ENCODE measurements at places on chromosomes 4 and X.

- DNase-seq, result no peak
These were observed 387.9 kb upstream of the TENM3 start for GRCh38 chr4:181855307-181855706.

DNA sequence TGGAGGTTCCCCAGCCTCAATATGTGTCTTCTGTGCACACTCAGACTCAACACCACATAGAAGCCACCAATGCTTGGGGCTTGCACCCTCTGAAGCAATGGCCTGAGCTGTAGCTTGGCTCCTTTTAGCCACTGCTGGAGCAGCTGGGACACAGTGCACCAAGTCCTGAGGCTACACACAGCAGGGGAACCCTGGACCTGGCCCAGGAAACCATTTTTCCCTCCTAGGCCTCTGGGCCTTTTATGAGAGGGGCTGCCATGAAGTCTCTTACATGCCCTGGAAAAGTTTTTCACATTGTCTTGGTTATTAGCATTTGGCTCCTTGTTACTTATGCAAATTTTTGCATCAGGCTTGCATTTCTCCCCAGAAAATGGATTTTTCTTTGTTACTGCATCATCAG is 306.2 kb downstream of the CPXCR1 start:
- DNase-seq, result no peak

DNA sequence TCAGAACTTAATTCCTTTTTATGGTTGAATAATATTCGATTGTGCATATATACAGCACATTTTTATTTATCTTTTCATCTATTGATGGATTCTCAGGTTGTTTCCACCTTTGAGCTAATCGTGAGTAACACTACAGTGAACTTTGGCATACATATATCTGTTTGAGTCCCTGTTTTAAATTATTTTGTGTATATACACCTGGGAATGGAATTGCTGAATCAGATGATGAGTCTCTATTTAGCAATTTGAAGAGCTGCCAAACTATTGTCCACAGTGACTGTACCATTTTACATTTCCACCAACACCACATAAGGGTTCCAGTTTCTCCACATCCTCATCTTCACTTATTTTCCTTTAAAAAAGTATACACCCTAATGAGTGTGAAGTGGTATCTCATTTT is 166.2 kb upstream of the FGF13 start:
- no peak for DNase-seq

GRCh38 chr4:26372525-26373172 is 51.8 kb downstream of the RBPJ start:
- DNase-seq, result peak; percentile 33

GRCh38 chrX:31580227-31580626 is 508.4 kb upstream of the FTHL17 start:
- no peak for DNase-seq

DNA sequence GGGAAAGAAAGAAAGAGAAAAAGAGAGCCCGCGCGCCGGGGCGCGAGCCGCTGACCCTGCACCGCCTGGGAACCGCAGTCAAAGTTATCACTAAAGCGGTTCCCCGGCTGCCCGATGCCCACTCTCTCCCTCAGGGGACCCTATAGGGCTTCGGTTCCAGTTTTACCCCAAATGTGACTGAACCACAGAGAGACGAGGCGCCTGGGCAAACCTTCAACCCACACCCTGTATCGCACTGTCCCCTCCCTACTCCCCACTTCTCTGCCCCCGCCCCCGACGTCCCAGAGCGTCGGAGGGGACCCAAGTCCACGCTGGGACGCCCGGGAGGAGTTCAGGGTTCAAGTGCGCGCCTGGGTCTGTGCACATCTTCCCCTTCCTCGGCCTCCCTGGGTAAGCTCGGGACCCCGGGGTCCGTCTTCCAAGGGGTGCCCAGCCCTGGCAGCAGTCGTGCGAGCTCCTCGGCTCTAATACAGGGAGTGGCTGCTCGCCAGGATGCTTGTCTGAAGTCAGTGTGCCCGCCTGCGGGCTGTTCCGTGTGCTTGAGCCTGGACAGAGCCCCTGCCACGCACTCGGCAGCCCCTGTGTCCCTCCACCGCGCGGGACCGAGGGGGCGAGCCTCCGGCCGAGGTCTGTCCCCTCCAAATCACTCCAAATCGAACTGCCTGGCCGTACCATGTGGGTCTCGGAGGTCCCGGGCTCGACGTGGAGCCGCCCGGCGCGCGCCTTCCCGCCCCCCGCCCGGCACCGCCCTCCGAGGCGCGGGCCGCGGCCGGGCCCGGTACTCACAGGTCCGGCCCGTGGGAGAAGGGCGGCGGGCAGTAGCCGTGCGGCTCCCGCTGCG is 960 bp downstream of the TRPC3 start:
- DNase-seq, result peak; percentile 46

DNA sequence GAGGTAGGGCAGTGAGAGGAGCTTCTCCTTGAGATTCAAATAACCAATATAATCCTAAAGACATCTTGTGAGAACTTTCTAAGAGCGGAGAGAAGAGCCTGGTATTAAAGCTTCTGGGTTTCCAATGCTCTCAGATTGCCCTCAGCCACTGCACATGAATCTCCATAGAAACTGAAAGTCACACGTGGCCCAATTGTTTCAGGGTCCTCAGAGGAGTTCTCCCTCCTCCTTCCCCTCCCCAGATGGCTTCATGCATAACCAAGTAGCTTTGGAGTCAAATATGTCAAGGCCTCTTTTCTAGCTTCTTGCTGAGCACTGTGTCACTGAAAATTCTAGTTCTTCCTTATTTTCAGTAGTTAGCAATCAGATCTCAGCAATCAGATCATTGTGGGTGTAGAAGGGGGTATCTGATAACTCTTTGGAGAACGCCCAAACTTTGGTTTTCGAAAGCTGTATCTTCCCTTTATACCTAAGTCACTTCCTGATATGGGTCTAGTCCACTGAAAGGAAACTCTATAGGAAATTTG is 2.2 kb downstream of the BTK start:
- no peak for DNase-seq

DNA sequence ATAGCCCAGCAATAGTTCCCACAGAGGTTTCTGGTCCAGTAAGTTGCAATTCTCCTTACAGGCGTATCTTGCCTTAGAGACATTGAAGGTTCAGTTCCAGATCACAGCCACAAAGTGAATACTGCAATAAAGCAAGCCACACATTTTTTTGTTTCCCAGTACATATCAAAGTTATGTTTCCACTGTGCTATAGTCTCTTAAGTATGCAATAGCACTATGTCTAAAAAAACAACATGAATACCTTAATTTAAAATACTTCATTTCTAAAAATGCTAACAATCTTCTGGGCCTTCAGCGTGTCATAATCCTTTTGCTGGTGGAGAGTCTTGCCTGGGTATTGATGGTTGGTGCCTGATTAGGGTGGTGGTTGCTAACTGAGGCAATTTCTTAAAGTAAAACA is 659.1 kb downstream of the GRID2 start:
- no peak for DNase-seq

GRCh38 chr4:176894498-176894897 is 101.8 kb upstream of the VEGFC start:
- no peak for DNase-seq

- DNase-seq, result peak; percentile 37
These were observed 78.7 kb upstream of the DCLK2 start for GRCh38 chr4:149999485-150000074.

- DNase-seq, result no peak
These were observed 424 bp downstream of the TKTL2 start for GRCh38 chr4:163473130-163473529.

DNA sequence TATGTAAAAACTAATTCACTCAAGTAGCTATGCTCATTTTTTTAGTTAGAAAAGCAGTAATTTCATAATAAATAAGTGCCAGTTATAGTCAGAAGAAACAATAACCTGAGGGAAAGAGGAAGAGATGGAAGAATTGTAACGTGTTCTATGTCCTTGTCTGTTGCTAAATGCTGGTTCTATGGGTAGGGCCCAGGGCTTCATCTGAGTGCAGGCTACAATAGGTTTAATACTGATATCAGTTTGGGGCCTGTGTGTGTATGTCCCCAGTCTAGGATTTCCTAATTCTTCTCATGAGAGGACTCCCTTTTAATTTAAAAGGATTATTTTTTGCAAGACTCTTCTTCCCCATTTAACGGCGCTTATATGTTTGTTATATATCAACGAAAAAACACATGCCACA is 3.3 kb upstream of the EREG start:
- DNase-seq, result no peak

GRCh38 chr4:177339477-177340374 is 30.1 kb downstream of the NEIL3 start:
- DNase-seq, result no peak

DNA sequence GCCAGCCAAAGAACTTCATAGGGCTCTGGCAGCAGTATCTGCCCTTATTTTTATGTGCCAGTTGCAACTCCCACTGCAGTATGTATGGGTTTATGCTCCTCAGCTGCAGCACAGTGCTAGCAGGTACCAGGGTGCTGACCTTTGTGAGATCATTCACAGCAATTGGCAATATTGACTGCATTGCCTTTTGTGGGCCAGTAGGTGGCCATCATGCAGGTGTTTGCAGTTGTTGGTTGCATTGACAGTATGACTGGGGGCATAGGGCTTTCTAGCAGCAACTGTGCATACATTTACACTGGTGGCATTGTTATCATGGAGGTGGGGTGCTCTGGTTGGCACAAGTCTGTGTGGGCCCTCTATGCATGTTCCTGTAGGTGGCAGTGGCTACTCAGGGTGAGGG is 42.5 kb downstream of the FAAH2 start:
- no peak for DNase-seq

DNA sequence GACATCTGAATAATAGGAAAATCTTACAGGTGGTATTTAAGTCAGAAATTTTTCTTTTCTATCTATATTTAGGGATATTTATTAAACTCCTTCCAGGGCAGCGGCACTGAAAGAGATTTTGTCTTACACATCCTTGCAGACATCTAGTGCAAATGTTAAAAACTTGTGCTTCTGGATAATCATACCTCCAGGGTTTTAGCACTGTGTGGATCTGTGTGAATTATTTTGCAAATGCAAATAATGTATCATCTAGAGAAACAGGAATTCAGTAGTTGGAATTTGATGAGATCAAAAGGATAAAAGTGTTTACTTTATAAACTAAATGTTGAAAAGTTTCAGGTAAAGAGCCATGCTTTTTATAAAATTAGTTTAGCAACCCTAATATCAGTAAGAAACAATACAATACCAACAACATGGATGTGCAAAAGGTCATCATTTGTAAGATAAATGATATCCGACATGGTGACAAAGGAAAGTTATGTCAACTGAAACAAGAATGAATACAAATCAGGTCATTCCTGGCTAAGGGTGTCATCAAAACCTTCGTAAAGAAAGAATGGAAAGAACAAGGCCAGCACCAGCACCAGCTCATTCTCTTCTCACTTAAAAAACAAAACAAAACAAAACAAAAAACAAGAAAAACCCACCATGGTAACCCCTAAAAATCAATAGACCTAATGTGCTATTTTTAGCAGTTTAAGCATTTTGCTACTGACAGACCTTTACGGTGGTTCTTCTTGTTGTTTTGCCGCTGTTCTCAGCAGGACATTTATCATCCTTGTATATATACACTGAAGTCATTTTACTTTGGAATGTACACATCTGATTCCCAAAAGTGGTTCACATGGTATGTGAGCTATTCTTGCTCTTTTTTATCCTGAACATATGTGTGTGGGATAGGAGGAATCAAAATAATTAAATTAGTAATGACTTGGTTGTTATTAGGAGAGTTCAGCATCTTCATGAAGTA is 219.7 kb upstream of the NDST3 start:
- DNase-seq, result no peak

DNA sequence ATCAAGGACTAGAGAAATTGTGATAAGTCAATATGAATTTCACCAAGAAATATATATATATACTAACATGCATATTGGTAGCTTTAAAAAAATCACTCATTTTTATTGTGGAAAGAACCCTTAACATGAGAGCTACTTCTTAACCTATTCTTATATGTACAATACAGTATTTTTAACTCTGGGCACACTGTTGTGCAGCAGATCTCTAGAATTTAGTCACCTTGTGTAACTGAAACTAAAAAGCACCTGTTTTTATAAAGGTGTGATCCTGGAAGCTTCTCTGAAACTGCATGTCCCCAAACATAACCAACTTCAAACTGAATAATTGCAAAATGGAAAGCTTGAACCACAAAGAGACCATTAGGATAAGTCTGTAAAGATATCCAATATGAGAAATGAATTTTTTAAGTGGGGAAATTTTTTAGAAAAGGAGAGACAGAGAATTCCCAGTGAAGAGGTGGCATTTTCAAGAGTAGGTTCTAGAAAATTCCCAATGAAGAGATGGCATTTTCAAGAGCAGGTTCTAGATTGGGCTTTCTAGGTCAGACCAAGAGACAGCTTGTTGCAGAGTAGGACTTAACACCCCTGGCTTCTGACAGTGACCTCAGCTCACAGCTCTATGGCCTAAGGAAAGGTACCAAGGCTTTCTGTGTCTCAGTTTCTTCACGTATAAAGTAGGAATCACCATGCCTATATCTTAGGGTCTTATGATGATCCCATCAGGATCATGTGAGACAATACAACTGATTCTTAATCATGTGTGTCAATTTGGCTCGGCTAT is 22.0 kb upstream of the PPARGC1A start:
- DNase-seq, result no peak

- DNase-seq, result no peak
These were observed 93.5 kb upstream of the DDX3X start for GRCh38 chrX:41240509-41240908.

GRCh38 chrX:16140983-16141382 is 17.6 kb downstream of the GRPR start:
- no peak for DNase-seq

- no peak for DNase-seq
These were observed 120.5 kb upstream of the C1GALT1C1 start for GRCh38 chrX:120750381-120750780.

DNA sequence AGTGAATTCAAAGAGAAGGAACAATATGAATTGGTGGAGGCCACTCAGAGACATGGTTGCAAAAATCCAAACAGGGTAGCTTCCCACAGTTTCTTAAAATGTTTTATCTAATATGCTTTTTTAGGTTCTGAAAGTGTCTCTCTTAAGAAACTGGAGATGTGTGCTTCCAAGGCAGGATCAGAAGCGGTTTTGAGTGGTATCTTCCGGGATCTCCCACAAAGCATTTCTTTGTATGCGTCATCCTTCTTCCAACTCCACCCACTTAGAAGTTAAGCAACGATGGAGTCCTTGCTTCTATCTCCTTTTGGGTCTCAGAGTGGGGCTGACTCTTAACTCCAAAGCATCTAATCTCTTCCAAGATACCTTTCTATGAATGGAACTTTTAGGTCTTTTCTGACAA is 196.7 kb downstream of the MID1 start:
- no peak for DNase-seq

DNA sequence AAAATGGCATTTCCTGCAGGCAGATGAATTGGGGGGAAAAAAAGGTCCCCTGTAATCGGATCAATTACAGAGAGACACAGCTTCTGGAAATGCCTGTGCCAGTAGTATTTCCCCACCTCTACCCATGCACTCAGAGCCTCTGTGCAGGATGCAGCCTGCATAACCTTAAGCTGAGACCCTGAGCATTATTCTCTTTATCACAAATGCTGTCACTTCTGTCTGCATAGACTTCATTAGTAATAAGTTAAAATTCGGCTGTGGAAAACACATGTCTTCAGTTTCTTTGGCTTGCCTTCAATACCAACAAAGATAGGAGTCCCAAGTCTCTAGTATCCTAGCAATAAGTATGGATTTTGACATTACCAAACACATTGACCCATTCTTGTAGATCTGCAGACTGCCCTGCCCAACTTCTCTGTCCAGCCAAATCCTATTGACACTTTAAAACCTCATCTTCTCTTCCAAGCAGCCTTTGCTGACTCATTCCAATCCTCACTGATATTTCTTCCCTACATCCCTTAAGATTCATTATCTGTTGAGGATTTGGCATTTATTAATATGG is 70.8 kb downstream of the LUZP4 start:
- no peak for DNase-seq

All from femur (tissue), 1 donor.